ENCODE measurements at places on chromosomes 5 and 9.

DNA sequence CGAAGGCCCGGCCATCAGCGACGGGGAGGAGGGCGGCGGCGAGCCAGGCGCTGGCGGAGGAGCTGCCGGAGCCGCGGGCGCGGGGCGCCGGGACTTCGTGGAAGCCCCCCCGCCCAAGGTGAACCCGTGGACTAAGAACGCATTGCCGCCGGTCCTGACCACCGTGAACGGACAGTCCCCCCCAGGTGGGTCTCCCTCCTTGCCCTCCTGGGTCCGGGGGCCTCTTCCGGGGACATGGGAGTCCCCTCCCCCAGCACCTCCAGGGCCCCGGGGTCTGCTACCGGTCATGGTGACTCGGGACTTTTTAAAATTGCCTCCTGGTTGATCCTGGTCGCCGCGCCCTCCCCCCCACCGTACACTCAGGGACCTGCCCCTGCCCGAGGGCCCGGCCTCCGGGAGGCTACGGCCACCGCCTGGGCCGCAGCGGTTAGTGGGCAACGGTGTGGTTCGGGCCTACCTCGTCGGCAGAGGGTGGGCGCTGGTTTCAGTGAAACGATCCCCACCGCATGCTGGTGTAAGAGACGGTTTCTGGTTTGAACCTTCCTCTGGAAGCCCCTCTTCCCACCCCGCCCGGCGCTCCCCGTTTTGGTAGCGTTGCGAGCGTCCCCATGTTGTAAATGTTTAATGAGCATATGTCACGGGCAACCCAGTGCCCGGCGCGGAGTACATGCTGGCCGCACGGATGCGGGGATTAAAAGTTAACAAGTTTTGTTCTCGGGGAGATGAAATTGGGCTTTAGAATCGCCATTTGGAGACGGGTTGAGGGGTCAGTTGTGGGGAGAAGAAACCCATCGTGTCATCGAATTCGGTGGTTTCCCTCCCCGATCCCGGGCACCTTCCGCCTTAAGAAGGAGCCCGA is 1.1 kb downstream of the LARP1 start:
- DNase-seq = peak; percentile 15

DNA sequence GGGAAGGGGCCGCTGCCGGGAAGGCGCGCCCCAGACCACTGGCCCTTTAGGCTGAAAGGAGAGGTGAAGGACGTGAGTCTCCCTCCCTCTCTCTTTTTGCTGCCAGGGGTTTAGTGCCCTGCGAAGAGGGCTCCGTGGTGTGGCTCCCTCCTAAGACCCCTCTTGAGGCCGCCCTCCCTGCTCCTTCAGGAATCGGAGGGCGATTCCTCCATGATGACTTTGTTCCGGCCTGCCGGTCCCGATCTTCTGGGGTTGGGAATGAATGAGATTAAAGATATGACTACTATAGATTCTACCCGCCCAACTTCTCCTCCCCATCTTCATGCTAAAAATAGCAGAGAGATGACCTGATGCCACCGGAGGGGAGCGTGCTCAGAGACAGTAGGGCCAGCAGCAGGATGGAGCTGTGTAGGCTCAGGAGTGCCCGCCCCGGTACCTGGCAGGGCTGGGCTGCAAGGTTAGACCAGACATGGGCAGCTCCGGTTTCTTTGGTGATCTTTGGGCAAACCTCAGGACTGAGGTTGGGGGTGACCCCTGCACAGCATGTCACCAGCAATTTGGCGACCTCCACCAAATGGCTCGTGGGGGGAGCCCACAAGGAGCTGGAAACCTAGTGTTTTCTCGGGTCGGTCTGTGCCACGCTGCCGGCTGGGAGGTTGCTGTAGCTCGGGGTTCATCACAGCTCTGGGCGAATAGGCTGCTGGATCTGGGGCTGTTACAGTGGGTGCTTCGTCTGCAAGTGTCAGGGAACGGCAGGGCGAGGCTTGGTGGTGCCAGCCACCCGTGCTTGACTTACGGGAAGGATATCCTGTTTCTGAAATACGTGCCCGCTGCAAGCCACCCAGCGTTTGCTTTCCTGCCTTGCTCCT is 1.7 kb downstream of the OLFM1 start:
- no peak for DNase-seq

GRCh38 chr5:33472805-33473409 is 32.1 kb downstream of the TARS1 start:
- no peak for DNase-seq

GRCh38 chr5:179321206-179321987 is 23.9 kb downstream of the ADAMTS2 start:
- DNase-seq = no peak
